GM04503 (cell line): ENCODE measurements at places on chromosomes 12 and 14.

- DNase-seq = no peak
Observed at GRCh38 chr12:68250454-68250853, 3.0 kb downstream of the IL22 start.

DNA sequence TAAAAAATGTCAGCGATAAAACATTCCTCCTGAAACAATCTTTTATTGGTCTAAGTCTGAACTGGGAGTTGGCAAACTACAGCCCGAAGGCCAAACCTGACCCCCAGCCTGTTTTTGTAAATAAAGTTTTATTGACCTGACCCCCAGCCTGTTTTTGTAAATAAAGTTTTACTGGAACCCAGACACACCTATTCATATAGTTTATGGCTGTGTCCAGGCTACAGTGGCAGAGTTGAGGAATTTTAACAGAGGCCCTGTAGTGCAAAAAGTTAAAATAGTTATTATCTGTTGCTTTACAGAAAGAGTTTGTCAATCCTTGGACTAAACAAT, 12.1 kb upstream of the SCARB1 start:
- no peak for DNase-seq

DNA sequence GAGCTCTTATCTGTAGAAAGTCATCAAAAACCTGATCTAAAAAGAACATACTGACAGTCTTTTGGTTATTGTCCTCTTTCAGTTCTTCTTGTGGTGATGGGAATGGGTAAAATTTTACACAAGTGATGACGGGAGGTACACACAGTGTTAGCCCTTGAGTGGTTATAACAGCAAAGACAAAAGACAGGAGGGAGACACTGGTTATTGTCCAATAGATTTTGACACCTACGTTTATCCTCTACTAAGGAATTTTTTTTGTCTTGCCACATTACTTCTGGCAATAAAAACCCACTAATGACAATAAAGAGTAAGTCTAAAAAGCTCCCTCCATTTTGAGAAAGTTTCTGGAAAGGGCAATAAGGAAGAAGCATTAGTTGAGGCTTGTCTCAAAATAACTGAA, 47.7 kb upstream of the CMAS start:
- DNase-seq = no peak

DNA sequence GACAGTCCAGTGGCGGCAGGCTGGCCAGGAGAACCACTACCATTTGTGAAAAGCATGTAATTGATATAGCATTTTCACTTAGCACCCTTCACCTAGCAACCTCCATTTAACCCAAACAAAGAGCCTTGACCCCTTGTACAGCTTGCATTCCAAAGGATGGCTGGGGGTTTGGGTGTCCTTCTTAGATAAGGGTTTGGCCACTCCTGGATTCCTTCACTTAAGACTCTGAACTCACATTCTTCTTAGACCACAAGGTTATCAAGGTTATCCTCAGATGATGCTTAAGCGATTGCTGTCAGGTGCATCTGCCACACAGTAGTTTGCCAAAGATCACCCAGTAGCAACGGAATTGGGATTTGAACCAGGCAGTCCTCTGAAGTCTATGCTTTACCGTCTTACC, 102.8 kb downstream of the ZNF664 start:
- DNase-seq = no peak

- no peak for DNase-seq
Observed at GRCh38 chr14:94380225-94381148, 7.9 kb downstream of the SERPINA1 start.
